ENCODE measurements at places on chromosomes 4 and X.

GRCh38 chr4:128060699-128061565 is at the start of gene LARP1B:
LARP1B (plus strand) TSS chr4:128061312; CDS start chr4:128074952, 13,640 bp downstream.
- ATAC-seq: peak; percentile 96

DNA sequence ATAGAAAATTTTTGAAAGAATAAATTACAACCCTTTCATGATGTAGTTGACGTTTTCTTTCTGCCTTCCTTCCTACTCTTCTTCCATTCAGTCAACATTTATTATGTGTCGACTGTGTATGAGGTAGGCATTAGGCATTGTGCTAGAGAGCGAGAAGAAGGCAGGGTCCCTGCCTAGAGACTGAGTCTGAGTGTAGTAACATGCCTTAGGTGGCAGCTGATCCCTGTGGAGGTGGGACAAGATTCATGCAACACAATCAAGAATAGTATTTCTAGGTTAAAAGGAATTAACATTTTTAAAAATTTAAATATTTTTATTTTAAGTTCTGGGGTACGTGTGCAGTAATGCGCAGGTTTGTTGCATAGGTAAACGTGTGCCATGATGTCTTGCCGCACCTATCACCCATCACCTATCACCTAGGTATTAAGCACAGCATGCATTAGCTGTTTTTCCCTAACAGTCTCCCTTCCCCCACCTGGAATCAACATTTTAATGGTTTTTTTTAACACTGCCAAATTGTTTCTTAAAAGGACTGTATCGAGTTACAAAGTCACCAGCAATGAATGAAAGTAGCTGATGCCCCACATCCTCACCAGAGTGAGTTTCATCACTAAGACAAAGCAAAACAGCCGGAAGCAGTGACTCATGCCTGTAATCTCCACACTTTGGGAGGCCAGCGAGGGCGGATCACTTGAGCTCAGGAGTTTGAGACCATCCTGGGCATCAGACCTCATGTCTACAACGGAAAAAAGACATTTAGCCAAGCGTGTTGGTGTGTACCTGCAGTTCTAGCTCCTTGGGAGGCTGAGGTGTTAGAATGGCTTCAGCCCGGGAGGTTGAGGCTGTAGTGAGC is 84.0 kb downstream of the WWC2 start:
- peak; percentile 99 for ATAC-seq

DNA sequence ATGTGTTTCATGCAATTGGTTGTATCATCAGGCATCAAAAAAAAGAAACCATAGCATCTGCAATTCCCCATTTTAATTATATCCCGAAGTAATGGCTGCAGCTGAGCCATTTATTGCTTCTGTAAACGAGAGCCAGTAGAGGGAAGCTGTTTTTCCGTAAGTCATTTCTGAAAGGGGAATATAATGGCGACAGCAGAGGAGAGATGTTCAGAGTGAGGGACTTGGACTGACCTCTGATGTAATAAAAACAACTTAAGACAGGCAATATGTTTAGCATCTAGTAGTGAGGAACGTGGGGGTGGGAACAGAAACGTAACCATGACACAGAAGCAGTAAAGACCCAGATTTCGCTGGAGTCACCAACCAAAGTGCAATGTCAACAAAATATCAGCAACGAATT is 31.5 kb upstream of the NAA11 start:
- ATAC-seq: no peak

GRCh38 chrX:74132280-74132679 is 171.7 kb upstream of the ZCCHC13 start:
- no peak for ATAC-seq

DNA sequence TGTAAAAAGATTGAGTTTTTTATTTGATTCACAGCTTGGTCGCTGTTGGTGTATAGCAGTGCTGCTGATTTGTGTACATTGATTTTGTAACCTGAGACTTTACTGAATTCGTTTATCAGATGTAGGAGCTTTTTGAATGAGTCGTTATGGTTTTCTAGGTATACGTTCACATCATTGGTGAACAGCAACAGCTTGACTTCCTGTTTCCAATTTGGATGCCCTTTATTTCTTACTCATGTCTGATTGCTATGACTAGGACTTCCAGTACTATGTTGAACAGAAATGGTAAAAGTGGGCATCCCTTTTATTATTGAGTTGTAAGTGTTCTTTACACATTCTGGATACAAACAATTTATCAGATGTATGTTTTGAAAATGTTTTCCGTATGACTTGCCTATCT is 76.0 kb downstream of the ADGRG4 start:
- ATAC-seq: no peak

DNA sequence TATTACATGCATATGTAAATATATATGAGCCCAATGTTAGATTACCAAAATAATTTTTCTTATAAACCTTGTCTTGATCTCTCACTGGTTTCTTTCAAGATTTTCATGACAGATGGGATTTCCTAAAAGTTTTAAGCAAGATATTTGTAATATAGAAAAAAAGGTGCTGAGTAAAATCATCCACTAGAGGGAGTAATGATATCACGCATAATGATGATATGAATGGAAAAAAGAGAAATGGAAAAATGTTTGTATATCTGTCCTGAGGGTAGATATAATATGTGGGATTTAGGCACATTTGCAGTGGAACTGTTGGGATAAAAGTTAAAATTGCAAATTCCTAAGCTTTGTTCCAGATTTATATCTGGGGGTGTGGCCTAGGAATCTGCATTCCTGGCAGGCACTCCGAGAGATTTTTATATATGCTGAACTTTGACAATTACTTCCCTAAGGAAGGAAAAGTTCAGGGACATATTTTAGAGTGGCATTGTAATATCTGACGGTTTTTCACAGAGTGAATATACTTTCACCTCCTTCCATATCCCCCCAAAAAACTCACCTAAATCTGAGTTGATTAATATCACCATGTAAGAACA is 60.5 kb downstream of the TMA16 start:
- ATAC-seq: peak; percentile 46

DNA sequence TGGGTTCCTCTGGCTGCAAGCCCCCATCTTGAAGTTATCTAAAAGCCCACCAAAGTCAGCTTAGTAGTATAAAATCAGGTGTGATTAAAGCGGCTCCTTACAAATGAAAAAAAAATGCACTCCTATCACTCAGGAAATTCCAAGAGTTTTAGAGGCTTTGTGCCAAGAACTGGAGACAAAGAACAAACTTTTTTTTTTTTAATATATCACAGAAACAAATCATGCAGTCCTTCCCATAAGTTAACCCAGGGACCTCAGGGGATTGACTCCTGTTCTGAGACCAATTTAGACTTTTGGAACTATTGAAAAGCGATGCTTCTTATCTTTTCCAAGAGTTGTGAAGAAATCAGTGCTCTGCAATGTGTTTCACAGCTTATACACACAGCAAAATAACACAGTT is 53.6 kb downstream of the HHIP start:
- no peak for ATAC-seq

GRCh38 chr4:13476915-13477314 is 7.2 kb downstream of the RAB28 start:
- peak; percentile 98 for ATAC-seq

GRCh38 chrX:125236955-125237354 is 82.7 kb upstream of the TEX13C start:
- ATAC-seq: no peak

DNA sequence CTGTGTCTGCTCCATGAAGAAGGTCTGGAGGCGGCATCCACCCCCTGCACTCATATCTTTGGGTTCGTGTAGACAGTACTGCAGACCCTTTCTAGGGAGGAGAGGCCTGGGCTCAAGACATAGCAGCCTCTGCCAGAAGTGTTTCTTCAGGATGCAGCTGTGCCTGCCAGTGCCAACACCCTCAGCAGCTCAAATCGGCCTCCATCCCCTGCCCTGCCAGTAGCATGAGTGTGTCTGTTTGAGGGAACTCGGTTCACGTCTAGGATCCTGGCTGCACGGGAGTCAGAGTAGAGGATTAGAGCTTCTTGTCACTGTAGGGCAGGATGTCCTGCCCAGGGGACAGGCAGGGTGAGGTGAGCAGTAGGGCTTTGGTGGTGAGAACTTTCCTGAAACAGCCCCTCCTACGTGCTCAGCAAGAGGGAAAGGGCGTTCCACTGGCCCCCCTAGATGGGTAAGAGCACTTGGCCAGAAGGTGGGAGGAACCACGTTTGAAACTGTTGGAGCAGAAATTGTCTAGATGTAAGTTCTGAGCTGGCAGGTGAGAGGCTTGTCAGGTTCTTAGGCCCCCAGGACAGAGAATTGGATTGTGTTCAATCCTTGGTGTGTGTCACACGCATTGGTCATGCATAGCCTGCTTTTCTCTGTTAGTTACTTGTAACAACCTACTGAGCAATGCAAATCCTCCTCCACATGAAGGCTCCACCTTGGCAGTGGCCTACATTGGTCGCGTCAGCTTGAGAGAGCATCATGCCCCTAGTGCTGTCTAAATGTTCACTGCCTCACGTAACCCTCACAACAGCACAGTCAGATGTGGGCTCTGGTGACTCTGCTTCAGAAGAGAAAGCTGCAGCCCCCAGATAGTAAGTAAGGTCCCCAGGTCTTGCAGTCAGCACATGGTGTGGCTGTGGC is 25.8 kb upstream of the FAM193A start:
- ATAC-seq: no peak

DNA sequence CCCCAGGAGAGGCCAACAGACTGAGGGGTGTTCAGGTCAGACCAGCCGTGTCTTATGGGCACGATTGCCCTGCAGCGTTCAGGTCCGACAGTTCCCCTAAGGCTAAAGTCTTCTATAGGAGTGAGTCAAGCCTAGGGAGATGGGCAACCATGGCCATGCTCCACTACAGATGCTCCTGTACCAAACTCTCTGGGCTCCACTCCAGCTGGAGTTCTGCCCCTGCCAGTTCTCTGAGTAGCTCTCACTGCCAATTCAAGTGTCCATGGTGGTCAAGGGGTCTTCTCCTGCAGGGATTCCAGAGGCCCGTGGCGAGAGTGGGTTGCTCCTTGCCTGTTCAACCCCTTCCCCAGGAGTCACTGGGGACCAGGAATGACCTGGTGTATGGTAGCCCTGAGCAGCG is 38.2 kb downstream of the BEX3 start:
- no peak for ATAC-seq

GRCh38 chr4:152516156-152516555 is 19.7 kb downstream of the FBXW7 start:
- peak; percentile 84 for ATAC-seq

GRCh38 chr4:141797966-141798365 is 161.6 kb downstream of the IL15 start:
- no peak for ATAC-seq

- no peak for ATAC-seq
Measured at GRCh38 chrX:17292111-17292527, 82.9 kb upstream of the NHS start.

DNA sequence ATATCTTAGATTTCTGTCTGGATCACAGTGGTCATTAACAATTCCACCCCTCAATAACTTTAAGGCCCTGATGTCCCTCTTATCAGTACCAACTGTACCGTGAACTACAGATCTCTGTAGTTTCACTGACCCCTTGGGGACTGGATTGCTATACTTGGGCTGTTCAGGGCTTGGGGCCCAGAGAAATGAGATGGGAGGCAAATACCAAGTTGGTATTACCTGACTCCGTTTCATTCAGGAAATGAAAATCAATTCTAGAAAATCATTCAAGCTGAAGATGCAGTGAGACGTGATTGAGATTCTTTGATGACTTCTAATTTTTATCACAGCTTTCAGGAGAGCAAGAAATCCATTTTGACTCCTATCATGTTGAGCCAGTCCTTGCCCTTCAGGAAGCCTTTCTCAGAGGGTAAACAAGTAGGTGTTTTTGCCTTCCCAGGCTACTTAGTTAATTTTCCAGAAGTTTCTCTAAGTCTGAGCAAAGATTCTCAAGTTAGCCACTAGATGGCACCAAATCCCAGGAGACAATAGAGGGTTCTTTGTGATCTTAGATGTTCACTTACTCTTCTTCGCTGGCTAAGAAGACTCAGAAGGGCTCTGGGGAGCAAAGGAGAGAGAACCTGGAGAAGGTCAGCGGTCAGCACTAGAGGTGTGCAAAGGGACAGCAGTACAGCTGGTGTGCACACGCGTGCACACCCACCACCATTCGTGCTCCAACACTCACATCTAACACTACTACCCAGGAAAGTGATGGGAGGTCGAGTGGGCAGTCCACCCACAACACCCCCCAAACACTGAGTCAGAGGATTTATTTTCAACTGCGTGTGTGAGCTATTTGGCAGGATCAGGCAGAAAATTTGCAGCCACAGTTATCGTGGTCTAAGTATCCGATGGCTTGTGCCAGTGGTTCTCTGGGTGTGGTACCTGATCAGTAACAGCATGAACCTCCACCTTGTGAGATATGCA is 7.4 kb downstream of the HNRNPH2 start:
- ATAC-seq: peak; percentile 75

DNA sequence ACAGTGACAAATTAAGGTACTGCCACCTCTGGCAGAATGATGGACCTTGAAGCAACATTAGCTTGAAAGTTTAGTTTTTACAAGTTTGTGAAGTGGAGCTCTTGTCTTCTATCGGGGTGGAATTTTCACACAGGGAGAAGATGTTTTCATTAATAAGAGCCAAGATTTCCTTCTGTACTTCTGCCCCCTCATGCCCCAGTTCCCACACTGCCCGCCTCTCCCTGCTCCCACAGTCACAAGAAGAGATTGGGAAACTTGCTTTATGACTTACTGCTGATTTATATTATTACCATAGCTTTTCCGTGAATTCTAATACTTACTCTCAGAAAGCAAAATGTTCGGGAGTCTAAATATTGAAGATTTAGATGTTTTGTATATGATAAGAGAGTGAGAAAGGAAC is 539.8 kb upstream of the ARX start:
- no peak for ATAC-seq

DNA sequence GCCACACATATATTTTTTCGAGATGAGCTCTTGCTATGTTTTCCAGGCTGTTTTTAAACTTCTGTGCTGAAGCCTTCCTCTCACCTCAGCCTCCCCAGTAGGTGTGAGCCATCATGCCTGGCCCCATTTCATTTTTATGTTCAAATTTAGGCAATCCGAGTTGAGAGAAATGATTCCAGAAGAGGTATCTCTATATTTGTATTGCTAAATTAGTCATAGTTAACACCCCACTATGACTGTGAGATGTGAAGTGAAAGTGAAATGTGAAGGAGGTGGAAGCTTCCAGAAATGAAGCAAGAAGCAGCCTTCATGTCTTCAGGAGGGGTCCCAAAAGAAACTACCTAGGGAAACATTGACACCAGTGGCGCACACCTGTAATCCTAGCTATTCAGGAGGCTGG is 17.7 kb downstream of the APELA start:
- ATAC-seq: no peak
